ENCODE measurements at places on chromosomes 4 and X. TPM values are rescaled to one million over a fixed set of nuclear protein-coding genes. Genes with fewer than 3 reads are reported as not detected.

Gene CTAG1A
- not detected for total RNA-seq

- no peaks in the 10 kb centered on the region for H3K4me1 ChIP-seq
- DNase-seq = no peak
- H3K36me3 ChIP-seq = no peaks in the 10 kb centered on the region
- no peaks in the 10 kb centered on the region for H3K27me3 ChIP-seq
- no peak overlapping the region for H3K4me3 ChIP-seq
- no peak overlapping the region for H3K27ac ChIP-seq
Measured at GRCh38 chr4:8738471-8738931, 133.1 kb downstream of the HMX1 start.

- H3K4me1 ChIP-seq = peaks cover 8% of the 10 kb centered on the region
- H3K4me3 ChIP-seq = no peak overlapping the region
- H3K27ac ChIP-seq = no peak overlapping the region
Measured at GRCh38 chr4:98411731-98412130, 150.5 kb downstream of the RAP1GDS1 start.

GRCh38 chrX:124634363-124634762, 288.0 kb downstream of the SH2D1A start:
- no peak for DNase-seq
- no peak overlapping the region for H3K27ac ChIP-seq
- no peak overlapping the region for H3K4me3 ChIP-seq
- H3K36me3 ChIP-seq = no peaks in the 10 kb centered on the region
- H3K4me1 ChIP-seq = no peaks in the 10 kb centered on the region
- no peaks in the 10 kb centered on the region for H3K27me3 ChIP-seq

DNA sequence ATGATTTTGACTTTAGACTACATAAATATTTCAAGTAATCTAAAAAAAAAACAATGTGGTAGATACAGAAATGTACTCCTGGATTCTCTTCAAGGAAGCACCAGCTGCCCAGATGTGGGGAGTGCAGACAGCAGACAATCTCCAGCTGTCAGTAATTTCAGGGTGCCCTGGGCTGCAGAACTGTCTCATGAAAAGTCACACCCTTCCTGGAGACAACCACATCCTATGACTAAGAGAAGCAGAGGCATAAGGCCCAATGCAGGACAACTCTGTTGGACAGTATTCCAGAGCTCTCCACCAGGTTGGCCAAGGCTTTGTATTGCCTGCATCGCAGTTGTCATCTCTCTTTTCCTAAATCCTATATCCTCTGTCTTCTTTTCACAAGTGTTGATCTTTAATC, 34.4 kb upstream of the BLTP1 start:
- DNase-seq = no peak
- H3K27me3 ChIP-seq = no peaks in the 10 kb centered on the region
- H3K4me3 ChIP-seq = no peak overlapping the region
- no peaks in the 10 kb centered on the region for H3K36me3 ChIP-seq
- no peak overlapping the region for H3K27ac ChIP-seq

Measured in activated T-helper 1 cell treated with anti-CD3 and anti-CD28 coated beads, Interleukin-12 subunit alpha, Interleukin-12 subunit beta, Interleukin-2, Interleukin-4 antibody, amounts not matched to agents 30 ng/mL and 10 ng/mL and 1 ng/mL, durations not matched to agents 14 hours and 24 hours and 36 hours (primary cell).